Uterine smooth muscle cell (primary cell): ENCODE measurements at places on chromosomes 11 and 22. TPM values are rescaled to one million over a fixed set of nuclear protein-coding genes. Genes with fewer than 3 reads are reported as not detected.

TREH gene
- total RNA-seq = under 0.01 TPM in 1 of 2 replicates, not detected in the other

GSTT2 gene
- total RNA-seq = 1.00 and 1.1 TPM in 2 replicates

GGTLC2 gene
- not detected in 2 replicates for total RNA-seq

C11orf16 gene
- total RNA-seq = not detected in 2 replicates

RBM7 gene
- total RNA-seq = 43.2 and 47.6 TPM in 2 replicates

KRTAP5-11 gene
- not detected in 2 replicates for total RNA-seq

CCDC82 gene
- 19.2 and 25.9 TPM in 2 replicates for total RNA-seq

OR4C5 gene
- total RNA-seq = not detected in 2 replicates

ACRV1 gene
- total RNA-seq = not detected in 2 replicates

FAM180B gene
- 0.12 TPM in 1 of 2 replicates, not detected in the other for total RNA-seq

RIC3 gene
- under 0.01 and 0.11 TPM in 2 replicates for total RNA-seq

PHRF1 gene
- total RNA-seq = 33.1 and 38.7 TPM in 2 replicates

RAB30 gene
- total RNA-seq = 8.0 and 11.6 TPM in 2 replicates

ANGPTL5 gene
- not detected in 2 replicates for total RNA-seq

IGLL1 gene
- total RNA-seq = not detected in 2 replicates

SORL1 gene
- 2.3 and 10.6 TPM in 2 replicates for total RNA-seq

SPTY2D1 gene
- 21.9 and 25.1 TPM in 2 replicates for total RNA-seq

CREBZF gene
- 53.8 and 55.0 TPM in 2 replicates for total RNA-seq

SCGB1A1 gene
- total RNA-seq = not detected in 2 replicates

CYTH4 gene
- 0.12 and 0.33 TPM in 2 replicates for total RNA-seq

ENTHD1 gene
- total RNA-seq = not detected in 2 replicates

KLHDC7B gene
- 0.11 and 0.62 TPM in 2 replicates for total RNA-seq

GNAZ gene
- 11.6 and 11.8 TPM in 2 replicates for total RNA-seq

TMEM25 gene
- total RNA-seq = 5.1 and 13.0 TPM in 2 replicates

MAPK8IP1 gene
- 10.1 and 12.3 TPM in 2 replicates for total RNA-seq

DCHS1 gene
- 35.2 and 50.1 TPM in 2 replicates for total RNA-seq

MMP8 gene
- total RNA-seq = 0.11 TPM in 1 of 2 replicates, not detected in the other

OSM gene
- total RNA-seq = not detected in 2 replicates

BBOX1 gene
- total RNA-seq = under 0.01 TPM in 1 of 2 replicates, not detected in the other

GGTLC3 gene
- total RNA-seq = not detected in 2 replicates

KBTBD3 gene
- 2.9 and 4.1 TPM in 2 replicates for total RNA-seq

MMP1 gene
- total RNA-seq = 221 and 608 TPM in 2 replicates

CRYBB2 gene
- total RNA-seq = not detected in 2 replicates

MIAT gene
- 1.2 and 1.5 TPM in 2 replicates for total RNA-seq

SAA1 gene
- total RNA-seq = 0.33 TPM in 1 of 2 replicates, not detected in the other

TMEM184B gene
- total RNA-seq = 26.0 and 32.6 TPM in 2 replicates

XKR3 gene
- total RNA-seq = not detected in 2 replicates

ZNF70 gene
- 3.0 and 4.7 TPM in 2 replicates for total RNA-seq

C11orf97 gene
- not detected in 2 replicates for total RNA-seq

ART1 gene
- total RNA-seq = not detected in 2 replicates

CREB3L1 gene
- 15.5 and 27.1 TPM in 2 replicates for total RNA-seq

GGT1 gene
- total RNA-seq = 1.8 and 3.0 TPM in 2 replicates

ANO1 gene
- not detected in 2 replicates for total RNA-seq

SMC1B gene
- under 0.01 TPM in 1 of 2 replicates, not detected in the other for total RNA-seq

MS4A4A gene
- not detected in 2 replicates for total RNA-seq

GPHA2 gene
- total RNA-seq = not detected in 2 replicates

OPCML gene
- under 0.01 and 0.22 TPM in 2 replicates for total RNA-seq

OR52N4 gene
- not detected in 2 replicates for total RNA-seq

INS gene
- total RNA-seq = not detected in 2 replicates

MOV10L1 gene
- 1.7 and 5.1 TPM in 2 replicates for total RNA-seq

C11orf65 gene
- total RNA-seq = 1.2 and 1.5 TPM in 2 replicates
